ENCODE measurements at places on chromosomes 4 and X. TPM values are rescaled to one million over a fixed set of nuclear protein-coding genes. Genes with fewer than 3 reads are reported as not detected.

ZAR1 gene
- polyA plus RNA-seq: not detected

TBX22 gene
- not detected for polyA plus RNA-seq

SUPT20HL2 gene
- polyA plus RNA-seq: not detected

ARL9 gene
- polyA plus RNA-seq: 0.34 TPM

GNRHR gene
- polyA plus RNA-seq: 0.22 TPM

STS gene
- 0.94 TPM for polyA plus RNA-seq

EDNRA gene
- polyA plus RNA-seq: 1.6 TPM

KCND1 gene
- polyA plus RNA-seq: 0.25 TPM

SMIM10L2A gene
- polyA plus RNA-seq: 1.2 TPM

CFAP47 gene
- polyA plus RNA-seq: not detected

GRIA2 gene
- 0.14 TPM for polyA plus RNA-seq

PPARGC1A gene
- 0.55 TPM for polyA plus RNA-seq

CNKSR2 gene
- 0.07 TPM for polyA plus RNA-seq

TMPRSS11E gene
- 227 TPM for polyA plus RNA-seq

CPZ gene
- 3.4 TPM for polyA plus RNA-seq

HSPA4L gene
- polyA plus RNA-seq: 4.4 TPM

ARL13A gene
- polyA plus RNA-seq: not detected

HELT gene
- polyA plus RNA-seq: not detected

PAGE4 gene
- 0.11 TPM for polyA plus RNA-seq

Data from esophagus (tissue), 2 donors.